GM10248 (cell line): ENCODE measurements at places on chromosomes 7 and 10.

DNA sequence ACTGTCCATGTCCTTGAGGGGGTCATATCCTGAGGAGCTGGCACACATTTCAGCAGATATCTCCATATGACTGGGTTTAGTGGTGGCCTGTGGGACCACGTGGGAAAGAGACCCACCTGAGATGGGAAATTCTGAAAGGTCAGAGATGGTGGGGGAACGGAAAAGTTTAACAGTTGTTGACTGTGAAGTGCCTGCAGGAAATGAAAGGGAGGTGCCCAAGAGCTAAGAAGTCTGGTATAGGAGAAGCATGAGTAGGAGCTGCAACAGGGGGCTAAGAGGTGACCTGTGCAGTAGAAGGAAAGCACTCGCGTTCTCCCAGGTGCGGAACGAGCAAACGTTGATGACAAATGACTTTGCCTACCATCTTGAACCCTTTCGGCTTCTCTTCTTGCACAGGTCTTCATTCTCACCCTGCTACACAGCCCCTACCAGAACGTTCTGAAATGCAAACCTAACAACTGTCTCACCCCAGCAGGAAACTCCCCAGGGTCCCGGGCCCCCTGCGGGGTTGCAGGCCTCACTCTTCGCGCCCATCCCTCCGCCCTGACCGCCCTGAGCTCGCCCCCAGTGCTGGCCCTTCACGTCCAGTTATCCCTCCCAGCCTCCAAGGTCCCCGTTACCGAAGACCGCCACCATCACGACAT, 9.8 kb upstream of the FXYD4 start:
- no peak for DNase-seq

DNA sequence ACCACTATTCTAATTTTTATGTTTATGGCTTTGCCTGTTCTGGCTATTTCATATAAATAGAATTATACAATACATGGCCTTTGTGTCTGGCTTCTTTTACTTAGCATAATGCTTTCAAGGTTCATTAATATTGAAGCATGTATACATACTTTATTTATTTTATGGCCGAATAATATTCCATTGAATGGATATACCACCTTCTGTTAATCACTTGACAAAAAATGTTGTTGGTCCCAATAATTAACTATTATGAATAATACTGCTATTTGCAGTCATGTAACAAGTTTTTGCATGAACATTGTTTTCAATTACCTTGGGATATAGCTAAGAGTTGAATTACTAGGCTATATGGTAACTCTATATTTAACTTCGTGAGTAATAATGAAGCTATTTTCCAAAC, 767.5 kb downstream of the INHBA start:
- no peak for DNase-seq

- DNase-seq, result no peak
Observed at GRCh38 chr7:105649727-105650381, 68.6 kb upstream of the EFCAB10 start.

DNA sequence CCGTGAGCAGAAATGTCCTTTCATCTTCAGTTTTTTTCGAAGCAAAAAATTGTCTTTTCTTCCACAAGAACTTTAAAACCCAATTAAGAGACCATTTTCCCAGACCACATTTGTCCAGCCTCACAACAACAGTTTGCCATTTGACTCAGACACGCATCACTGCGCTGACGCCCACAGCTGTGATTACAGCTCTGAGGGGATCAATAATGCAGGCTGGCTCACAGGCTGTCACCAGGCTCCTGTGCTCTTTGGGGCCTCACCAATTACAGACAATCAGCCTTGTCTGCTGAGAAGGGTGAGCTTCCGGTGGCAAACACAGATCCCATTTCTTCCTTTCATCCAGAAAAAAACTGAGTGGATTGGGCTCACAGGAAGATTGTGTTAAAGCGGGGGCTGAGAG, 33.3 kb downstream of the DDC start:
- no peak for DNase-seq

DNA sequence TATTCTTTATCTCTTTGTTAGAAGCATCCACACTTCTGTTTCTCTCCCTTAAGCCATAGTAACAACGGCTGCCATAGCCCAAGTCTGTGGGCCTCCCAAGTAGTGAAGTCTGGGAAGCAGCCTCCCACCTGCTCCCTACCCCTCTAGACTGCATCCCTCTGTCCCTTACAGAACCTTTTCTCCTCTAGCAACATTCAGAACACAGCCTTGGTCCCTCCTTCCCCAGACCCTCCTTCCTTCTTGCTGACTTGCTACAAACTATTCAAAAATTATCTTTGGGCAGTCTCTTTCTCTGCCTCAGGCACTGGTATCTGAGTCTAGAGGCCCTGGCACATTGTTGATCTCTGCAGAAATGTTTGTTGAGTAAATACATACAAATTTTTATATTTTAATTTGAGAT, 2.3 kb upstream of the NYAP1 start:
- DNase-seq, result no peak

DNA sequence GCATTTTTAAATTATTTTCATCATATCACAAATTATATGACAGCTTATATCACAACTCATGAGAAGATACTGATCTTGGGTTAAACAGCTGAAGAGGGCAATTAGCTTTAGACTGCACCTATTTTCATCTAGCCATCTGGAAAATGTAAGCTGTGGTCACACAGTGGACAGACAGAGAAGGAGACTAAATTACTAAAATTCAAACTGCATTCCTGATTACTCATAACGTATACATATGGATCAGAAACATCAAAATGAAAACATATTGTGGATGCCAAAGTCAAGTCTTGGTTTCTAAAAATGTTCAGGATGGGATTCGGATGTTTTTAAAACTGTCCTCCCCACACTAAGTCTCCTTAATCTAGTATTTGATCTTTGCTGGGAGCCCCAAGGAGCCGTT, 6.6 kb downstream of the BBIP1 start:
- DNase-seq, result no peak

GRCh38 chr7:156198277-156198676, 386.0 kb upstream of the SHH start:
- DNase-seq, result no peak

DNA sequence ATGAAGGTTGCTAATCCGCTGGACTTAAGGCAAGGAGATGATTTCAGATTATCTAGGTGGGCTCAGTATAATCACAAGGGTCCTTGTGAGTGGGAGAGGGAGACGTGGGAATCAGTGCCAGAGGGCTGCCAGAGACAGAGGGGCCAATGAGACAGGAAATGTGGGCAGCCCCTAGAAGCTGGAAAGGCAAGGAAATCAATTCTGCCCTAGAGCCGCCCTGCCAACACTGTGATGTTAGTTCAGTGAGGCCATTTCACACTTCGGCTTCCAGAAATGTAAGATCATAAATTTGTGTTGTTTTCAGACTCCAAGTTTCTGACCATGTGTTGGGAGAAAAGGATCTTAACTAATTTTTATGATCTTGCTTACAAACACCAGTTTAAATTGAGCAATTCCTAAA, 3.6 kb upstream of the GPNMB start:
- DNase-seq, result no peak

DNA sequence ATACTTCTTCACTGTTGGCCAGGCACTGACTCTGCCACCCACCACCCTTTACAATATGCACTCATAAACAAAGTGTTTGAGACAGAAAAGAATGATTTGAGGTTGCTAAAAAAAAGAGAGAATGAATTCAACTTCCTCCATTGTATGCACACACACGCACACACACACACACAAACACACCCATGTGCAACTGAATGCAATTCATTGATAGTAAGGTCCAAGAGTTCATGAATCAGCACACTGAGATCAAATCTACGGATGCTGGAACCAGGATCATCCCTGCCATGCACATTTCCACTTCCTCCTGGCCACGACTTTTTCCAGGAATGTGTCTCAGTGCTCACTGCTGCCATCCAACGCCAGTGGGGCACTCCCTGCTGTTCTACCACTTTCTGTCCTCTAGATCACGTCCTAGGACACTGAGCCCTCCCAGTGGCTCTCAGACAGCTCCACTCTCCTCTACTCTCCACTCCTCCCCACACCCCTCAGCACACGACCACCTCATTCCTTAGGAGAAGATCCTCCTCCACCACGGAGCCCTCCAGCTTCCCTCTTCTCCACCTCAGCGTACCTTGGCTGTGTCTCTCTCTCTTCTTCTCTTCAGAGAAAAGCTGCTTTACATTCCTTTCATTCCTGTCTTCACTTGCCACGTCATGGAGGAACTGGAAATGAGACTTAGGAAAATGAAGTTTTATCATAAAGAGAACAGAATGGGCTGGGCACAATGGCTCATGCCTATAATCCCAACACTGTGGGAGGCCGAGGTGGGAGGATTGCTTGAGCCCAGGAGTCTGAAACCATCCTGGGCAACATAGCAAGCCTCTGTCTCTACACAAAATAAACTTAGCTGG, 12.0 kb upstream of the TMEM213 start:
- DNase-seq, result no peak

DNA sequence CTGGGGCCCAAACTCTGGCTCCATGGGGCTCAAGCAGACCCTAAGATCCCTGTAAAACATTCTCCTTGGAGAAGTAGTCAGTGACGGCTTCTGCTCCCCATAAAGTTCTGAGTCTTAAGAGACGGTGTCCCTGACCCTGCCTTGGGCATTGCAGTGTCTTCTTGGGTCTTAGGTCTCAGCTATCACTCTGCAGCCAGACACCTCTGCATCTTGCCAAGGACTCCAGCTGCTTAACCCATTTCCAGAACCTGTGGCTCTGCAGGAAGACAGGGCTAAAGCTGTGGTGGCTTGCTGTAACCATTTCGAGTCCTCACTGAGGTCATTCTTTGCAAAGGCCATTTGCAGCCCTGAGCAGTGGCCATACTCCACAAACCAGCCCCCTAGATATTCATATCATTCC, 337.1 kb upstream of the ZMIZ1 start:
- DNase-seq, result no peak

DNA sequence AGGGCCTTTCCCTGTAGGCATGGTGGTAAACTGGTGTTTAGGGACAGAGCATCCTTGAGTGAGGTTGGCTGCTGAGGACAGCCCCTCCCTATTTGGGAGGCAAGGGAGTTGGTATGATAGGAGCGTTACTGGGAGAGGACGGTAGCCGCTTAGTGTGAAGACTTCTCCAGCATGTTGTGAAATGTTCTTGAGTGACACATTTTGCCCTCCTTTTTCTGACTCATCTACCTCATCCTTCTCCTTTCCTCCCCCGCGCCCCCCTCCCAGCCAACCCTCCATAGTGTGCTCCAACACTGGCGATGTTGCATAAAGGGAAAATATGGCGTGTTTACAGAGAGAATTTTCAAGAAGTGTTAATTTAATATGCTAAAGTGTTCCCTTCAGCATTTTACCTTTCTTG, 645.0 kb upstream of the GALNT17 start:
- DNase-seq, result no peak

- no peak for DNase-seq
Observed at GRCh38 chr10:94016727-94017714, 23.3 kb downstream of the PLCE1 start.

GRCh38 chr7:142636751-142637150, 112.5 kb upstream of the PRSS1 start:
- DNase-seq, result no peak

DNA sequence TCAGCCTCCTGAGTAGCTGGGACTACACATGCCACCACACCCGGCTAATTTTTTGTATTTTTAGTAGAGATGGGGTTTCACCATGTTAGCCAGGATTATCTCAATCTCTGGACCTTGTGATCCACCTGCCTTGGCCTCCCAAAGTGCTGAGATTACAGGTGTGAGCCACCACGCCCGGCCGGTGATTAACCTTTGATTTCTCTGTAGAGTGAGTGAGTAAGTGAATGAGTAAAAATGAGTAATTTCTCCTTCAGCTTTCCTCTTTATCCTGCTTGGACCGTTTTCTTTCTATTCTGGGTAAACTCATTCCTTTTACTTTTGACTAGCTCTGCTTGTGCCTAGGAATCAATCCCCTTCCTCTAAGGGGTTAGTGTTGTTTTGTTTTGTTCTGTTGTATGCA, 36.8 kb downstream of the ST7 start:
- no peak for DNase-seq
